ENCODE measurements at places on chromosomes 6 and 20.

- DNase-seq = no peak
Measured at GRCh38 chr20:11467436-11467835, 450.3 kb upstream of the BTBD3 start.

DNA sequence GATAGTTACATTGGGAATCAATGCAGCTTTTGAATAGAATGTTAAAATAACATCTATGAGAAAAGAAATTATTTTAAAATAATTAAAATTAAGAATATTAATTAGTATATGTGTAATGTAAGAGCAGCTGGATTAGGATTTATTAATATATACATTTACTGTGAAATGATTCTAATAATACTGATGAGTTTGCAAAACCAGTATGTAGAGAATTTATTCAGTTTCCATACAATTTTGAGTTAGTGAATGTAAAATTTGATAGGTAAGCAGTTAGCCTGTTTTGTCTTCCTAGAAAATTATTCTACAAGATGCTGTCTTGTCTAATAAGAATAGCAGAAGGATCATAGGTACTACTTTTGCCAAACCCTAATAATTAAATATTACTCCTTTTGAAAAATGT, 70.6 kb downstream of the STXBP5 start:
- no peak for DNase-seq

GRCh38 chr20:906001-906520, 10.1 kb downstream of the ANGPT4 start:
- no peak for DNase-seq

DNA sequence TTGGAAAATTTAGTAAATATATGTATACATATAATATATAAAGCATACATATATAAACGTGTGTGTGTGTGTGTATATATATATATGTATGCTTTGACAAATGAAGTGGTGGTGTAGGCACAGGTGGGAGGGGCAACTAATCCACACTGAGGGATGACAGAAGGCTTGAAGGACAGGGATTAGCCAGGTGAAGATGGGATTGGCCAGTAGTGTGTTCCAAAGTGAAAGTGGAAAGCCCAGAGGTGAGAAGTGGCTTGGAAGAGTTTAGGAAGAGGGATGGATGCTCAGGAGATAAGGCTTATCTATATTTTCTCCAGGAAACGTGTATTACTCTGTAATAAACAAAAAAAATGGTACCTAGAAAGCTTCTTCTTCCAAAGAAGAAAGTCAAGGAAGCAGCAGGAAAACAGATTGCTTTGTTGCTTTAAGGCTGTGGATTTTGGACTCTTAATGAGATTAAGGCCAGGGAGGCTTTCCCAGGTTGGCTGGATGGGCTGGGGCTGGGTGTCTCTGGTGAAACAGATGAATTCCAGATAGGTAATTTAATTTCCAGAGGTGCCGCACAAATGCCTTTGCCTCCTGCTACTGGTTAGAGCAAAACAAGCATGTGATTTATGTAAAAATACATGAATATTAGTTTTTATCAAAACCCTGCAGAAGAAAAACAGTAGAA, 63.9 kb downstream of the JARID2 start:
- no peak for DNase-seq

DNA sequence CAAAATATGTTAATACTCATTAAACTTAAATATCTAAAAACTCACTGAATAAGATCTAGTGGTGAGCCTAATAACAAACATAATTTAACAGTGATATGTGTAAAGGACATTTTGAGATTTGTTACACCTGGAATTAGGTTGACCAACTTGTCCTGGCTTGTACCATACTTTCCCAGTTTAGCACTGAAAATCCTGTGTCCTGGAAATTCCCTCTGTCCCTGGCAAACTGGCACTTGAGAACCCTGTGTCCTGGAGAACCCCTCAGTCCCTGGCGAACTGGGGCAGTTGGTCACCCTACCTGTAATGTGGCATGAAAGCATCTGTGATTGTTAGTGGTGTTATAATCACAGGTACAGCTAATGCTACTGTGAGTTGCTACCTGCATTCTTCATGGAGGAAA, 6.9 kb upstream of the PRND start:
- no peak for DNase-seq

- DNase-seq = no peak
Measured at GRCh38 chr20:52379723-52380336, 188.3 kb upstream of the ZFP64 start.

DNA sequence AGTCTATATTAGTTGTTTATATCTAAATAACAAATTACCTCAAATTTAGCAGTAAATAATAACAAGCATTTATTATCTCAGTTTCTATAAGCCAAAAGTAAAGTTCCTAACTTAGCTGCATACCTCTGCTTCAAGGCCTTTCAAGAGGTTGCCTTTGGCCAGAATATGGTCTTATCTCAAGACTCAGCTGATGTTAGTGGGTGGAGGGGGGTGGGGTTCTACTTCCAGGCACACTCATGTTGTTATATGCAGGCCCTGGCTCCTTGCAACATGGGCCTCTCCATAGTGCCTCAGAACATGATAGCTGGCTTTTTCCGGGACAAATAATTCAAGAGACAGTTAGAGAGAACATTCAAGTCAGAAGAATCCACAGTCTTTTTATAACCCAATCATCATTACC, 266.0 kb downstream of the ADGRB3 start:
- DNase-seq = no peak

DNA sequence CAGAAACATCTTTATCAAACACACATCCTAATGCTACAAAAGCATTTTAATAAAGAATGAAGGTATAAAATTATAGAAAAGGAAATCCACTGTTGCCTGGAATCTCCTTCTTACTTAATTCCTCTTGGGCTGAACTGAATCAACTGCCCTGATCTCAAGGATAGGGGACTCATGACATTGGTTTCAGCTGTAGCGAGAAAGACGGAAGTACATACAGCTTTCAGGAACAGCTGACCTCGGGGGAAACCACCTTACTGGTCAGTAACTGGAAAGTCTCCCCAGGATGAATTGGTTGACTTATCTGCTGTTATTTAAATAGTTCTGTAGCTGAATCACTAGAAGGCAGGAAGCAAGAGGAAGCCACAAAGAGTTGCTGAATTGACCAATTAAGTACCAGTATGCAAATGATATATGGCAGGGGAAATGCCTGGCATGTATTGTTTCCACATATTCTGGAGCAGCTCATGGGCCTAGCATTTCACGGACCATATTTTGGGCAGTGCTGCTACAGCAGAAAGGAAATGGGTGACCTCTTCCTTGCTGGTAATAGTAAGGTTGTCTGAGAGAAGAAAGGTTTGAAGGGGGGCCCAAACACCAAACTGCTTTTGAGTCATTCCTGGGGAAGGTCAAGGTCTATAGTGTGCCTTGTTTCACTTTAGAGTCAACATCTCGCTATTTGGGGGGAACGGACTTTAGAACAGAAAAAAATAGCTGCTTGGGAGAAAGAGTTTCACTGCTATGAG, 43.7 kb upstream of the MAP7 start:
- DNase-seq = peak; percentile 94

DNA sequence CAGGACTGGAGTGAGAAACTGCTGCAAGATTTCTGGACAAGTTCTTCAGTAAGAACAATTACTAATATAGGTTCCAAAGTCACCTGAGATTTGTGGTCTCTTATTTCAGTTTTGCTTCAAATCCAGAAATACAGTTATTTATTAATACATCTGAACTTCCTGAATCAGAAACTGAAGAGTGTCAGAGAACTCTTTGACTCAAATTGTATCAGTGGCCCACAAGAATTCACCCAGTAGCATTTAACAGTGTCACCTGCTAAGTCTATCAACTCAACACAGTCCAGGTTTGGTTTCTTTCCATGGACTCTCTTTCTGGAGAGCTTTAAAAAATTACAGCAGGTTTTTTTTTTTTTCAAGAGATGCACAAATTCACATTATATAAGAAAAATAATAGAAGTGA, 18.8 kb upstream of the NHSL1 start:
- no peak for DNase-seq

GRCh38 chr20:48904566-48905296, 16.8 kb upstream of the ARFGEF2 start:
- peak; percentile 43 for DNase-seq

- DNase-seq = peak; percentile 2
Measured at GRCh38 chr6:131368198-131368911, 204.7 kb upstream of the ARG1 start.

DNA sequence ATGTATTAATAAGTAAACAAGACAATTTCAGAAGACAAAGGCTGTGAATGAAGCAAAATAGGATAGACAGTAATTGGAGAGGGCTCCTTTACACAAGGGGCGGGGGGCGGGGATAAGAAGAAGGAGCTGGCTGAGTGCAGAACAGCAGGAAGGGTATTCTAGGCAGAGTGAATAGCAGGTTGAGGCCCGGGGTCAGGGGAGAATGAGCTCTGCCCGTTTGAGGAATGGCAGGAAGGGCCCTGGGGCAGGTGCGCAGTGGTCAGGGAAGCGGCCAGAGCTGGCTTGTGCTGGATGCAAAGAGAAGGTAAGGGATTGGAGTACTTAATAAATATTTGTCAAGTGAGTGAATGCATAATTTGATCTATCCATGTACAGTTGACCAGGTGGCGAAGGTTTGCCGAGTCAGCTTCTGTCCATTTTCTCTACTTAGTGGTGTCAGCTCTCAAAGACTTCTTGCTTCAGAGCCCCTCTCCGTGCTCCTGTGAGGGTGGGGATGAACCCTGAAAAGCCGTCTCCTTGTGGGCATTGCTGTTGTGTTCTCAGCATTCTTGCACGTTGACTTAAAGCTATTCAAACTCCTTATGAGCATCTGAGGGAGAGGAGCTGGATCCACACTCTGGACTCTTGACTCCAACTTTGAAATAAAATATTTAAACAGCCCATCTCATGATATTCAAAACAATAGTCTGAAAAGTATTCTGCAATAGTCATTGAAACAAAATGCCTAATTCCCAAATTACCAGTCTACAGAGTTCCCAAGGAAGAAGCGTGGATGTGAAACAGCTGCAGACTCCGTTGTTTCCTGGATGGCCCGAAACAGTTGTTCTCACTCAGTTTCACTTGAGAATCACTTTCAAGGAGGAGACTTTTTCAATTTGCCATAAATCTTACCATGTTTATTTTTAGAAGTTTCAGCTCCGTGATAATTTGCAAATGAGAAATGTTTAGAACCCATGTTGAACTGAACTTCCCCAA, 105.1 kb downstream of the EDN3 start:
- DNase-seq = no peak

DNA sequence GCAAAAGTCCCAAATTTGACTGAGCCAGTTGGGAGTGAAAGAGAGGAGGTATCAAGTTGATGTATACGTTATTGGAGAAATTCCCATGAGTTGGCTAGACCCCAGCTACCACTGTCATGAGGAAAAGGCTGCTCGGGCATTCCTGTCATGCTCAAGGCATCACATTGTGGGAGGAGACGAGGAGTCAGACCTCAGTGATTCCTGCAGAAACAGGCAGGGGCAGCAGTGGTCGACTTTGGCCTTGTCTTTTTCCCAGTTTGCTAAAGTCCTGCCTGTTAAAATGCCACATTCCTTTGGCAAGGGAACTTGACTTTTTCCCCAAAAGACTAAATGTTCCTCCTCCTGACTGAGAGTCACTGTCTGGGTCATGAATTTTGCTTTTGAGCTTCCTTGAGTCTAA, 295.5 kb upstream of the HS3ST5 start:
- DNase-seq = peak; percentile 4

GRCh38 chr20:17928211-17928611, 40.4 kb downstream of the SNX5 start:
- DNase-seq = no peak

DNA sequence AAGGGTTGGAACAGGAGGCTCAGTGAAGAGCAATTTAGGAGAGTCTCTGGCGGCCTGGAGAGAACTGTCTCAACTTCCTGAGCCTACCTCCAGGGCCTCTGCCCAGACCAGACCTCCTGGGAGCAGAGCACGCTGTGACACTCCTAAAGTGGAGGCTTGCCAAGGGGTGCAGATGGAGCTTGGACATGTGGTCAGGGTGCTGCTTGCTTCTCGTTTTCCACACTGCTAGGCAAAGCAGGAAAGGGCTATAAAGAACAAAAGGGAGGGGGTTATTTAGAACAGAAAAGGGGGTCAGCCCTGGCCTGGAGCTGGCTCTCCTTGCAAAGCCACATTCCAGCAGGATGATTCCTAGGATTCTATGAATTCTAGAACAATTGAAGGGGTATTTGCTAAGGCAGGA, 145.7 kb upstream of the GGTLC1 start:
- no peak for DNase-seq

- peak; percentile 52 for DNase-seq
Measured at GRCh38 chr6:46011188-46012085, 4.2 kb downstream of the CLIC5 start.

DNA sequence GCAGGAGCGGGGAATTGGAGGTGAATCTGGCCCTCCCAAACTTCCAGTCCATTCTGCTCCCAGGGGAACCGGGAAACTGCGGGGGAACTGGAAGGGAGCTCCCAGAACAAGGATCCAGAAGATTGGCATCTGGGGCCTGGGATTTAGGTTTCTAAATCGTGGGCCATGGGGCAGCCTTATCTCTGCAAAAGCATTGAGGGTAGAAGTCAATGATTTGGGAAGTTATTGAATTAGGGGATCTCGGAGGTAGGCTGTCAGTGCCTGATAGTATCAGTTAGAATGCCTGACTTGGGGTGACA, 45.1 kb downstream of the HNF4A start:
- no peak for DNase-seq

- peak; percentile 14 for DNase-seq
Measured at GRCh38 chr6:84422380-84422968, 195.0 kb upstream of the CEP162 start.

DNA sequence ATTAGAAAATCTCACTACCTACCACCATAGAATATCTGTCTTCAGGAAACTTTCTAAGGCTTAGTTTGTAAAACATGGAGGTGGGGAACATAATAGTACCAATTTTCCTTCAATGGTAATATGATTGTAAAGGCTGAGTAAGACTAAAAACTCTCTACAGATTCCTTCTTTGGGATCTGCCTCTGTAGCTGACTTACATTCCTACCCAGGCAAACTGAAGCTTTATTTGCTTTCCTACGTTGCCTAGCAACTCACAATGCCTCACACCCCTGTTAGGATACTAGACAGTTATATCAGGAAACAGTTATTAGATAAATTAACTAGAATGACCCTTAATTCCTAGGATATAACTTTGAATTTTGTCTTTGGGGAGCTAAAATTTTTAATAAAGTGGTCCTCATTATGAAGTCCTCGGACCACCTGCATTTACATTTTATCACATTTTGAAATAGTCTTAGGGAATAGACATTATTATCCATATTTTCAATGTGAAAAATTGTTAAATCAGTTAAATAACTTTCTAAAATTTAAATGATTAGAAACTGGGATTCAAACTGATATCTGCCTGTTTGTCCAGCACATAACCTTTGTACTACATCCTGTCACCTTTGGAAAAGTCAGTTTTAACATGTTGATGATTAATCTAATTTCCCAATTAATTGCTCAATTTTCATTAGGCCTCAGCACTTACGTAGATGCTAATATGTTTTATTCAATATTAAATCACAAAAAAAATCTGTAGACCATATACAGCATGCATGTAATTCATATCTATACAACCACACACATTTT, 591.4 kb downstream of the RNF144B start:
- no peak for DNase-seq

GRCh38 chr20:23258747-23259121, 91.9 kb upstream of the NXT1 start:
- DNase-seq = no peak

DNA sequence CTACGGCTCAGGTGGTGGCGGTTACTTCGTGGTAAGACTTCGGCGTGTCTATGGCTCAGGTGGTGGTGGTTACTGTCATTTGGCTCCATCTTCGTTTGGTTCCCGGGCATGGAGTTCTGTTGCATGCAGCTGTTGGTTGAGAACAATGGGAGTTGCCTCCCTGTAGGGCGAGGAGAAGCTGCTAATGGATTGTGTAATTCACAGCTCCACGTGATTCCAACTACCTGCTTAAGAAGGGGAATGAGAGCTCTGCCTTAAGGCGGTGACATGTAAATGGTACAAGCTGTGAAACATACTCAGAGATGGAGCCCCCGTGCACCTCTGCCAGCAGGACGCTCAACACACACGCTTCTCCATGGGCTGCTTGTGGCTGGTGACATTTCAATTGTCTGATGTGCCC, 12.4 kb upstream of the DACT2 start:
- no peak for DNase-seq

Data from H4 (cell line).